ENCODE measurements at places on chromosomes 6 and 20. TPM values are rescaled to one million over a fixed set of nuclear protein-coding genes. Genes with fewer than 3 reads are reported as not detected.

GRCh38 chr20:32990426-32990825, 13.8 kb downstream of the SUN5 start:
- no peak for DNase-seq

- DNase-seq, result no peak
Measured at GRCh38 chr20:9482180-9482579, 32.2 kb upstream of the LAMP5 start.

GRCh38 chr20:40891351-40891750, 137.3 kb upstream of the TOP1 start:
- DNase-seq, result no peak

DNA sequence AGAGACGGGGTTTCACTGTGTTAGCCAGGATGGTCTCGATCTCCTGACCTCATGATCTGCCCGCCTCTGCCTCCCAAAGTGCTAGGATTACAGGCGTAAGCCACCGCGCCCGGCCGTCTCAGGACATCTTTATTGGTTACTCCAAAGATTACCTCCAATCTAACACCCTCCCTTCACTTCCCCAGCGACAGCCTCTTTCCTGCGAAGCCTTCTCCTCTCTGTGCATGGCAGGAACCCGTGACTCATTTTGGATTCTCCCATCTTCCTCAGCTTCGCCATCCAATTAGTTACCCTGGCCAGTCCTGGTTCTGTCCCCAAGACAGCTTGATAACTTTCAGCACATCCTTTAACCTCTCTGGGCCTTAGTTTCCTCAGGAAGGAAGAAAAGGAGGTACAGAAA, 51.3 kb upstream of the TOX2 start:
- DNase-seq, result no peak

GRCh38 chr20:48547664-48548063, 280.1 kb downstream of the PREX1 start:
- DNase-seq, result peak; percentile 61

GRCh38 chr6:70282919-70283461, 19.9 kb downstream of the COL9A1 start:
- DNase-seq, result no peak

GRCh38 chr6:41073968-41074691, 1.4 kb downstream of the NFYA start:
- peak; percentile 49 for DNase-seq

DNA sequence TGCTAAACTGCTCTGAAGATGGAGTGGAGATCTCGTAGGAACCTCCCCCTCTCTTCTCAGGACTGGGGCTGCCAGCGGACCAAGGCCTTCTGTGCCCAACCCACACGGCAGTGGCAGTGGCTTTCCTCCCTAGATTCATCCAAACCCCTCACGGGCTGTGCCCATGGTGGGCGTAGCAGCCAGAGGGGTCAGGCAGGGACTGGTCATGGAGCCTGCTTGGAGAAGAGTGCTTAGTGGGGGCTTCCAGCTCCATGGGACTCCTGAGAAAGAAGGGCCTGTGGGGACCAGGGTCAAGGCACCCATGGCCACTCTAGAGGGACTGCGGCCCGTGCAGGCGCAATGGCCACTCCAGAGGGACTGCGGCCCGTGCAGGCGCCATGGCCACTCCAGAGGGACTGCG, 86.6 kb downstream of the TAF4 start:
- DNase-seq, result no peak

GRCh38 chr6:140071601-140072062, 697.2 kb upstream of the CITED2 start:
- DNase-seq, result no peak

DNA sequence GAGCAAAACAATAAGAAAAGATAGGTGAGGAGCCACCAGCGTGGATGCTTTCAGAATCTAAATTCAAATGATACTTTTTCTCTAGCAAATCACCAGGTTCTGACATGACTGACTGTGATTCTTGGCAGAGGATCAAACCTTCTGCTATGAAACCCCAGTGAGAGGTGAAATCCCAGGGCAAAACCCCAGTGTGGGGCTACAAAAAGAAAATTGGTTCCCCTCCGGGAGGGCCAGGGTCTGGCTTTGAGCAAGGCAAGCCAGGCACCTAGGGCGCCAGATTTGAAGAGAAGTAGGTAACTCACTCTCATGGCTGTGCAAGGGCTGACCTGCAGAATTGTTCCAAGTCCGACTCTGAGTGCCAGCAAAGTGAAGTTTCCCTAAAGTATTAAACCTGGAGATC, 20.2 kb upstream of the RALGAPA2 start:
- DNase-seq, result no peak

GRCh38 chr20:51449498-51450220, 92.9 kb downstream of the NFATC2 start:
- no peak for DNase-seq

GRCh38 chr6:33066917-33067521, 6.4 kb downstream of the HLA-DPA1 start:
- no peak for DNase-seq

MAP7 gene
- total RNA-seq, result 24.1 TPM

WASF1 gene
- total RNA-seq, result 14.1 TPM

Data from hepatocyte (in vitro differentiated cells).